ENCODE measurements at places on chromosomes 16 and 17. TPM values are rescaled to one million over a fixed set of nuclear protein-coding genes. Genes with fewer than 3 reads are reported as not detected.

PYY gene
- total RNA-seq: not detected

KCNJ2 gene
- 48.1 TPM for total RNA-seq

SLFN14 gene
- not detected for total RNA-seq

TP53TG3E gene
- not detected for total RNA-seq

MRPS7 gene
- 44.7 TPM for total RNA-seq

PIMREG gene
- 10.6 TPM for total RNA-seq

SKAP1 gene
- not detected for total RNA-seq

WFDC1 gene
- 34.0 TPM for total RNA-seq

PARD6A gene
- total RNA-seq: 4.1 TPM

PRR29 gene
- 0.26 TPM for total RNA-seq

ZNF48 gene
- total RNA-seq: 7.7 TPM

COL1A1 gene
- total RNA-seq: 577 TPM

CES1 gene
- 41.1 TPM for total RNA-seq

TSPAN10 gene
- 3.0 TPM for total RNA-seq

LITAFD gene
- not detected for total RNA-seq

CLEC18B gene
- 0.77 TPM for total RNA-seq

CMTM1 gene
- 1.5 TPM for total RNA-seq

PPP1R27 gene
- under 0.01 TPM for total RNA-seq

PTX4 gene
- total RNA-seq: not detected

ZP2 gene
- not detected for total RNA-seq

SULT1A2 gene
- 0.26 TPM for total RNA-seq

METTL2A gene
- total RNA-seq: 18.5 TPM

KRT17 gene
- total RNA-seq: 0.26 TPM

COA3 gene
- total RNA-seq: 59.8 TPM

PTGES3L gene
- total RNA-seq: not detected

KRT27 gene
- not detected for total RNA-seq

ESRP2 gene
- 0.17 TPM for total RNA-seq

AOC2 gene
- total RNA-seq: 0.33 TPM

XYLT1 gene
- 21.8 TPM for total RNA-seq

LGALS9B gene
- total RNA-seq: not detected

CHST5 gene
- not detected for total RNA-seq

OR1A1 gene
- total RNA-seq: not detected

LHX1 gene
- total RNA-seq: not detected

NPIPB6 gene
- total RNA-seq: not detected

FAM222B gene
- 2.8 TPM for total RNA-seq

PRSS27 gene
- total RNA-seq: 1.2 TPM

TOP2A gene
- total RNA-seq: 4.9 TPM

CDC6 gene
- total RNA-seq: 1.3 TPM

NPIPA2 gene
- total RNA-seq: 0.77 TPM

TBX21 gene
- total RNA-seq: not detected

SMIM36 gene
- total RNA-seq: not detected

GLP2R gene
- total RNA-seq: not detected

C17orf100 gene
- 0.33 TPM for total RNA-seq

MPV17L gene
- total RNA-seq: 0.66 TPM

ATP1B2 gene
- total RNA-seq: 0.33 TPM

SPATA22 gene
- 0.17 TPM for total RNA-seq

CACNG3 gene
- total RNA-seq: not detected

CLEC18A gene
- 0.33 TPM for total RNA-seq

PRR15L gene
- not detected for total RNA-seq

ABCA5 gene
- 8.5 TPM for total RNA-seq

ZFPM1 gene
- 2.1 TPM for total RNA-seq

GSDMA gene
- total RNA-seq: not detected

All from fibroblast of lung (primary cell).